ENCODE measurements at places on chromosomes 7 and 10.

- no peak for DNase-seq
These were observed 1.0 kb downstream of the ADCK2 start for GRCh38 chr7:140673774-140674155.

- no peak for DNase-seq
These were observed 966 bp downstream of the FBH1 start for GRCh38 chr10:5891009-5891408.

DNA sequence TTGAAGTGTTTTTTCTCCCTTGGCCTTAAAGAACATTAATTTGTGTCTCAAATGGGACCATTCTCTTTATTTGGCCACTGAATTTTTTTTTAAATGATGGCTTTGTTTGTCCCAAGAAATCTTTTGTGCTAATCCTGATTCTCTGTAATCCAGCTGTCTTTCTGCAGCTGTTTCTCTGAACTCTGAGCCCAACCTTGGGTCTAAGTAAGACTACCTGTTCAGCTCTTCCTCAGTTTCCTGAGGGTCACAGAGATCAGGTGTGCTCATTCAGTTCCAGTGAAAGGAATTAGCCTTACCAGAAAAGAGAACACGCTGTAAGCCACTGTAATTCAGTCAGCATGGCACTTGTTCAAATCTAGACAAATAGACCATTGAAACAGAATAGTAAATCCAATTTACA, 94.2 kb downstream of the ANKIB1 start:
- DNase-seq, result no peak

- no peak for DNase-seq
These were observed 22.2 kb downstream of the SLC37A3 start for GRCh38 chr7:140375892-140376730.
